GM23248 (cell line): ENCODE measurements at places on chromosomes 7 and 10. TPM values are rescaled to one million over a fixed set of nuclear protein-coding genes. Genes with fewer than 3 reads are reported as not detected.

Gene CLRN3
- polyA plus RNA-seq: not detected in 2 replicates

Gene MYL10
- polyA plus RNA-seq: not detected in 2 replicates

Gene BAMBI
- 0.85 and 0.95 TPM in 2 replicates for polyA plus RNA-seq

Gene C10orf67
- polyA plus RNA-seq: 0.76 and 1.1 TPM in 2 replicates

Gene SPAG6
- polyA plus RNA-seq: not detected in 2 replicates

Gene ADAM22
- polyA plus RNA-seq: 0.09 TPM in 1 of 2 replicates, not detected in the other
